ENCODE measurements at places on chromosomes 16 and 17.

DNA sequence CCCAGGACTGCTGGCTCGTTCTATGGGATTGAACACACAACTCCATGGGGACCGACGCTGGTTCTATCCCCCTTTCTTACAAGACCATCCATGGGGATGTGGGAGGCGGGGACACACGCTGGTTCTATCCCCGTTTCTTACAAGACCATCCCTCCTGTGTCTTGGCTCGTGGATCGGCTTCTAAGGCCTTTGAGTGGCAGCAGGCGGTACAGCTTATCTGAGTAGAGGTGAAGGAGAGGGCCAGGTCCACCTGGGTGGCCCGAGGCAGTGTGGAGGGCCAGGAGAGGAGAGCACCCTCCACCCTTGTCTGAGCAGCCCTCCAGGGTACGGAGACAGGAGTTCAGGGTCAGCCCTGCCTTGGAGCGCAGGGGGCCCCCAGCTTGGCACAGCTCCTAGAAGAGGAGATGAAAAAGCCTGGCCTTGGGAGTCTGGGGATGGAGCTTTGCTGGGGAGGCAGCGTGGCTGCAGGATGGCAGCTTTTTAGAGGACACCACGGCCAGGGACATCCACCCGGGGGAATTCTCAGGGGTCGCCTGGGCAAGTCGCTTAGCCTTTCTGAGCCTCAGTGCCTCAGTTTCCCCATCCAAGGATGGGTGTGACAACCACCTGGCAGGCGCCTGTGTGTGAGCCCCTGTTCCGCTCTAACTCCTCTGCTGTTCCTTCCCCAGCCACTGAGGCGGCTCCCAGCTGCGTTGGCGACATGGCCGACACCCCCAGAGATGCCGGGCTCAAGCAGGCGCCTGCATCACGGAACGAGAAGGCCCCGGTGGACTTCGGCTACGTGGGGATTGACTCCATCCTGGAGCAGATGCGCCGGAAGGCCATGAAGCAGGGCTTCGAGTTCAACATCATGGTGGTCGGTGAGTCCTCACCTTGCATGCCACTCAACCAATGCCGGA, 341.0 kb downstream of the SEC14L1 start:
- DNase-seq = no peak

DNA sequence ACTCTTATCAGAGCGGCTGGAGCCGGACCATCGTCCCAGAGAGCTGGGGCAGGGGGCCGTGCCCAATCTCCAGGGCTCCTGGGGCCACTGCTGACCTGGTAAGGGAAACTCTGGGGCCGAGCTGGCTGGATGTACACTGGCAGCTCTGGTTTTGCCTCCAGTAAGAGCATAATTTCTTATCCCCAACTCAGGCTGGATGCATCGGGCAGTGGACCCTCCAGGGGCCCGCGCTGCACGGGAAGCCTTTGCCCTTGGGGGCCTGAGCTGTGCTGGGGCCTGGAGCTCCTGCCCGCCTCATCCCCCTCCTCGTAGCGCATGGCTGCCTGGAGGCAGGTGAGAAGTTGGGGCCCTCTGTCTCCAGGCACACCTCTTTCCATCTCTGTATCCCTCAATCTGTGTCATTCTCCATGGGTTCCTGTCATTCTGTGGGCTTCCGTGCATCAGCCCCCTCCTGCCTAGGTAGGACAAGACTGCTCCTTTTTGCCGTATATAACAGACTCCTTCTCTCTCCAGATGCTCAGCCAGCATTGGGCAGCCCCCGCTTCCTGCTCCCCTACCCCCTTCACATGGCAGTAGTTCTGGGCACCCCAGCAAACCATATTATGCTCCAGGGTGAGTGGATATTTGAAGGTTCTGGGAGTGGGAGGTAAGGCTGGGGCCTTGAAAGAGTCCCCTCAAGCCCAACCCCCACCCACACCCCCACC, 9.4 kb upstream of the TMEM88 start:
- DNase-seq = no peak

DNA sequence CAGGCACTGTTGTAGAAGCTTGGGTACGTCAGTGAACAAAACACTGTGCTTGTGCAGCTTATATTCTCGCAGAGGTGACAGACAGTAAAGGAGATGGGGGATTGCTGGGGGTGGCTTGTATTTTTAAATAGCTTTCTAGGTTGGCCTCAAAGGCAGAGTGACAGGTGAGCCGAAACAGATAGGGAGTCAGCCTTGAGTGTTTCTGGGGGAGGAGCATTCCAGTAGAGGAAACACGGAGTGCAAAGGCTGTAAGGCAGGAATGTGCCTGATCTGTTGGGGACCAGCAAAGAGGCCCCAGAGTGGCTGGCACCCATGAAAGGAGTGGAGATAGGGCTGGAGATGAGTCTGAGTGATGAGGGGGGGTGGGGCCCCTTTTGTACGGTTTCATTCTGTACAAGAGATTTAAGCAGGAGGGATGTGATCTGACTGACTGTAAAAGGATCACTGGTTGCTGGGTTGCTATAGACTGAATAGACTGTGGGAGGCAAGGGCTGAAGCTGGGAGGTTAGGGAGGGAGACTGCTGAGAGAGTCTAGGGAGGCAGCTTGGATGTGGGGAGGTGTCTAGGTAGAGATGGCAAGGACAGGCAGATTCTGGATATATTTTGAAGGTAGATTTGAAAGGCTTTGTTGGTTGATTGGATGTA, 15.2 kb downstream of the NUP93 start:
- DNase-seq = no peak

- DNase-seq = peak; percentile 66
Measured at GRCh38 chr17:74780443-74781238, 4.5 kb upstream of the NAT9 start.

- no peak for DNase-seq
Measured at GRCh38 chr17:61159221-61159814, 240.3 kb upstream of the TBX2 start.

- peak; percentile 89 for DNase-seq
Measured at GRCh38 chr17:42456223-42457106, 2.2 kb upstream of the ATP6V0A1 start.

- no peak for DNase-seq
Measured at GRCh38 chr17:66446419-66446818, 144.0 kb downstream of the PRKCA start.

- no peak for DNase-seq
Measured at GRCh38 chr17:70882504-70882903, 713.2 kb downstream of the KCNJ2 start.

DNA sequence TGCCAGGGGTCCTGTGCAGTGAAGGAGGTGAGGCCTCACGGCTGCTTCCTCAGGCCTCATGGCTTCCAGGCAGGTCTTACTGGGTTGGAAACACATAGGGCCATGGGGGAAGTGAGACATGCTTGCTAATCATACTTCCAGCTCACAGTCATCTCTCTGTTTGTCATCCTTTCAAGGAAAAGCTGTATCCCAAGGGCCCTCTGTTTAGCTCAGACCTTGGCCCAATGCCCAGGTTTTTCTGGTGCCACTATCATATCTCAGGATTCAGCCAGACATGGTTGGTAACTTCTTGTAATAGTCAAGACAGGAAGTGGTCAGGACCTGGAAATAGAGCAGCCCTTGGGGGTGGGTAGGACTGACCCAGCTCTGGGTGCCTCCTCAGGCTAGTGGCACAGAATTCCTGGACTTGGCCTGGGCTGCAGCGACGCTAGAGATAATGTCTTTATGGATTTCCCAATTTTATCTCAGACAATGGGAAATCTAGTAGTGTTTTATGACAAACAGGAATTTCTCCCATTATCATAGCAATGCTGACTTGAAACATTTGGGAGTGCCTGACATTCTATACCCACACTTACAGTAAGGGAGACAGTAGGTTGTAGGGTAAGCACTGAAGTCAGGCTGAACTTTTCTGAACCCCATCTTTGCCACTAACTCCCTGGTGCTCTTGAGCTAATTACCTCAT, 13.5 kb upstream of the ITGB3 start:
- peak; percentile 95 for DNase-seq

DNA sequence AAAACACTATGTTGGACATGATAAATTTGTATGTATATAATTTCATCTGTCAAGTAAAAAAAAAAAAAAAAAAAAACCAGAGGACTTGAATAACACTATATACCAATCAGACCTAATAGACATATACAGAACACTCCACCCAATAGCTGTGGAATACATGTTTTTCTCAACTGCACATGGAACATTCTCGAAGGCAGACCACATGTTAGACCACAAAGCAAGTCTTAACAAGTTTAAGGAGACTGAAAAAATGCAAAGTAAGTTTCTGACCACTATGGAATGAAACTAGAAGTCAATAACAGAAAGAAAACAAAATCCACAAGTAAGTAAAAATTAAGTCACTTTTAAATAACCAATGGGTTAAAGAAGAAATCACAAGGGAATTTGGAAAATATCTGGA, 8.4 kb upstream of the CNTNAP4 start:
- DNase-seq = no peak

DNA sequence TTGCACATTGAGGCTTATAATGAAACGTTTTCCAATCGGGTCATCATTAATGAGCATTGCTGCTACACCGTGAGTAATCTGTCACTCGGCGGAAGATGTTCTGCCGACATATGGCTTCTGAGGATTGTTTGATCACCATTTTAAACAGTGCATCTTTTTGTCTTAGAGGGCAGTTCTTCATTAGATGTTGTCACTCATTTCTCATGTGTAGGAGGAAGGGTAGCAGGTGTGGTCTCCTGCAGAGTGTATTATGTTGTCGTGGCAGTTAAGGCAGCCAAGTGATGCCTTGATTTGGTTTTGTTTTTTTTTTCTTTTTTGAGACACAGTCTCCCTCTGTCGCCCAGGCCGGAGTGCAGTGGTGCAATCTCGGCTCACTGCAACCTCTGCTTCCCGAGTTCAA, 50.5 kb downstream of the SEC14L1 start:
- DNase-seq = no peak

DNA sequence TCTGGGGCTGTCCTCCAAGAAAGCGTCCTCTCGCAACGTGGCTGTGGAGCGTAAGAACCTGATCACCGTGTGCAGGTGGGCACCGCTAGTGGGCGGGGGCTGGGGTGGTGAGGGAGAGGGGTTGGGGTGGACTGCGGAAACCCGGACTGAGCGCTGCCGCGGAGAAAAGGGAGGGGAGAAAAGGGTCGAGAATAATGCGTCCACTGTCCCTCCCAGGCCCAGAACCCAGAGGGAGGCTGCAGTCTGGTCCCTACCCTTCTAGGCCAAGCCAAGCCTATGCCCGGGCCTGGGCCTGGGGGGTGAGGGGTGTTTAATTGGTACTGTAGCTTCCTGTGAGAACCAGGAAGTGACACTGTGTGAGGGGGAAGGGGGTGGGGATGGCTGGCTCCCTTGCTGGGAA, 464 bp downstream of the RUNDC3A start:
- DNase-seq = no peak

- no peak for DNase-seq
Measured at GRCh38 chr16:75415169-75415905, 18.0 kb downstream of the CFDP1 start.

DNA sequence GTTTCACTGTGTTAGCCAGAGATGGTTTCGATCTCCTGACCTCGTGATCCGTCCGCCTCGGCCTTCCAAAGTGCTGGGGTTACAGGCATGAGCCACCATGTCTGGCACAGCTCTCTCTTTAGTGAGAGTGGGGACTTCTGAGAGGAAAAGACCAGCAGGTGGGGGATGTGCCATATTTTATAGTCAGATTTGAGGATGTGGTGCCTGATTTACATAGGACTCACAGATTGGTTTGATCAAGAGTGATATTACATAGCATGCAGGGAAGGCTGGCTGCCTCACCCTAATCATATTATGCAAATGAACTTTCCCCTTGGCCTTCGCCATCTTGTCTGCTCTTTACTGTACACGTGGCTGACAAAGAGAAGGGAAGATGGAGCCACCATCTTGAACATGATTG, 28.1 kb upstream of the MAPK3 start:
- DNase-seq = no peak

DNA sequence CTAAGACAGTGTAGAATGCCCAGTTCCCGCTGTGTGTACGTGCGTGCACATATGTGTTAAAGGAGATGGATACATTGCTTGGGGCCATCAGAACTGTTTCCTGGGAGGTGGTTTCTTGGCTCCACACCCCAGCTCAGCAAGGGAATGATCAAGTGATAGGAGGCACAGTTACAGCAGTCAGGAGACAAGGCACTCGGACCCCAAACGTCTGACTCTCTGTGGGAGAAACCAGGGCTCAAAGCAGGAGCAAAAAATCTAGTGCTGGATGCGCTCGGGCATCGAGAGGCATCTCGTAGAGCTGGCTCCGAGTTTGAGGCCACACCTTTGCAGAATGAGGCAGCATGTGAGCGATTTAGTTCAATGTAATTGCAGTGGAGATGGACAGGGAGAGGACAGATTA, 71.9 kb downstream of the RBBP6 start:
- no peak for DNase-seq

DNA sequence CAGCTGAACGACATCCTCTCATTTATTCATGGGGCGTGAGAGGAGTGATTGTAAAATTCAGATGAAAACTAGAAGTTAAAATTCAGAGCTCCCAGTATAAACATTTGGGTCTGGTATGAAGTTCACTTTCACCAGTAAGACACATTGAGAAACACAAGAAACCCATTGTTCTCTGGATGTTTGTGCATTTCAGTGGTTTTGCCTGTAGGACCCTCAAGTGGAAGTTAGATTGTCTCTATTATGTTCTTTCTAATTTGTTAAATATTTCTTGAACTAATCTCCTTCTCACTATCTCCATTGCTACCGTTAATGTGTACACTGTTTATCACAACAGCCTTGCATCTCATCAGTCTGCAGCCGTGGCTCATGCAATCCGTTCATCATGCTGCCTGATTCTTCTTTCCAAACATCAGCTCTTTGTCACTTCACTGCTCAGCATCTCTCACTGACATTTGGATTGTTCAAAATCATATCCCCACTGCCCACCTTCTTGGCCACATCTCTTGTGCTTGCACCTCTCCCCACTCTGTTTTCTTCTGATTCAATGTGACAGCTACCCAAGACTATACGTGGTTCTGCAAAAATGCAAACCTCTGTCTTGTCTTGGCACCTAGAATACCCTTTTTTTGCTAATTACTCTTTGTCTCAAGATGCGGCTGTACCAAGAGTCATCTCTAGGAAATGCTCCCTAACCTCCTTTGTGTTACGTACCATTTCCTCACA, 49.5 kb downstream of the HLF start:
- no peak for DNase-seq

DNA sequence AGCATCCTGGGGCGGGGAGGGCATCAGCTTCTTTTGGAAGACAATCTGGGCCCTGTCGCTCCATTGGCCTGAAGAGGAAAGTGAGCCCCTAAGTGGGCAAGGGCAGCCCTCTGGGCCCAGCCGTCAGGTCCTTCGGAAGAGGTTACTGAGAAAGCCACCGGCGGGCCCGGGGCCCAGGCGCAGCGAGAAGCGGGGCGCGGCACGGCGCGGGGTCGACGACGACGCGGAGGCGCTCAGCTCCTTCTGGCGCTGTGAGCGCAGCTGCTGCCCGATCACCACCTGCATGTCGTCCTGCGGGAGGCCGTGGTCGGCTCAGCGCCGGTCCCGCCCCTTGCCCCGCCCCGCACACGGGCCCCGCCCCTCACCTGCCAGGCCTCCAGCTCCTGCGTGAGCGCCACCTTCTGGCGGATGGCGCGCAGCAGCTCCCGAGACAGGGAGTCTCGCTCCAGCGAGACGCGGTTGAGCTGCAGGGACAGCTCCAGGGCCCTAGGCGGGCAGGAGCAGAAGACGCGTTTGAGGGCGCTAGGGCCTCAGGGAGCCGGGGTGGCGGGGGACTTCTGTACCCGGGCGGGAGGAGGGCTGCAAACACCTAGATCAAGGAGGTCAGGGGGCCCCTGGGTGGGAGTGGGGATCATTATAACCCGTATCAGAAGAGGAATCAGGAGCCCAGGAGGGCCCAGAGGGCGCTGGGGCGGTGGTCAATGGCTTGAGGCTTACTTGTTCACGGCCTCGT, 4.3 kb downstream of the THOC6 start:
- DNase-seq = peak; percentile 93

- no peak for DNase-seq
Measured at GRCh38 chr17:78873519-78874340, 29.3 kb downstream of the CEP295NL start.

GRCh38 chr17:5943982-5944381, 126.2 kb upstream of the WSCD1 start:
- no peak for DNase-seq
